ENCODE measurements at places on chromosomes 12 and 14.

DNA sequence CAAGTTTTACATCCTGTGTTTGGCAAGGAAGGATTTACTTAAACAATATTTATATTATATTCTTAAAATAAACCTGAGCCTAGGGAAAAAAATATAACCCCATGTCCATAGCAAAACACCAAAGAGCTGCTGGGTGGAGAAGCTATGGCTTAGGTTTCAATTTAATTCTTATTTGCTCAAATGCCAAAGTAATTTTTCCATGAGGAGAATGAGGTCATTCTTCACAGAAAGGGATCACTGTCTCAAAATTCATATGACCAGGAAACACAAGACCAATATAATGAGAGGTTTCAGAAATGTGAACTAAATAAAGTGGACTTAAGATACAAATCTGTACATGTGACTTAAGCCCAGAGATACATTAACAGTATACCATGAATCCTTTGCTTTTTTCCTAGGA, 195.0 kb downstream of the PHLDA1 start:
- DNase-seq: no peak

DNA sequence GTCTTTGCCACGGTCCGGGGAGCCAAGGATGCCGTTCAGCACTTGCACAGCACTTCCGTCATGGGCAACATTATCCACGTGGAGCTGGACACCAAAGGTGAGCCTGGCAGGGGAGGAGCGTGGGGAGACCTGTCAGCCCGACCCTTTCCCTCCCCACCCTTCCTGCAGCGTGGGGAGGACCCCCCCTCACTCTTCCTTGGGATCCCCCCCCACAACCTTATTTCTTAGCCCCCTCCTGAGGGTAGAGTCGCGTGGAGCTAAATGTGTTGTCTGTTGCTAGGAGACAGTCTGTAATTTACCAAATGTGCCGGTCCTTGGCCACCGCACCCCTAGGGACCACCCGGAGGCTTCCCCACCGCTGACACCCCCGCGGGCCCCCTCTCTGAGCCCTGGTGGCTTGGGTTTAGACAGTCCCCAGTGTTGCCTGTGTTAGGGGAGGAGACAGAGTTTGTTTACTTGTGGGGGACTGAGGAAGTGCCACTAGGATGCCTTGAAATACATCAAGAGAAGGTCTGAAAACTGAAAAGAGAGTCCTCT, 2.3 kb downstream of the SETD1B start:
- no peak for DNase-seq

- no peak for DNase-seq
Measured at GRCh38 chr12:50099302-50100008, 4.4 kb upstream of the GPD1 start.

DNA sequence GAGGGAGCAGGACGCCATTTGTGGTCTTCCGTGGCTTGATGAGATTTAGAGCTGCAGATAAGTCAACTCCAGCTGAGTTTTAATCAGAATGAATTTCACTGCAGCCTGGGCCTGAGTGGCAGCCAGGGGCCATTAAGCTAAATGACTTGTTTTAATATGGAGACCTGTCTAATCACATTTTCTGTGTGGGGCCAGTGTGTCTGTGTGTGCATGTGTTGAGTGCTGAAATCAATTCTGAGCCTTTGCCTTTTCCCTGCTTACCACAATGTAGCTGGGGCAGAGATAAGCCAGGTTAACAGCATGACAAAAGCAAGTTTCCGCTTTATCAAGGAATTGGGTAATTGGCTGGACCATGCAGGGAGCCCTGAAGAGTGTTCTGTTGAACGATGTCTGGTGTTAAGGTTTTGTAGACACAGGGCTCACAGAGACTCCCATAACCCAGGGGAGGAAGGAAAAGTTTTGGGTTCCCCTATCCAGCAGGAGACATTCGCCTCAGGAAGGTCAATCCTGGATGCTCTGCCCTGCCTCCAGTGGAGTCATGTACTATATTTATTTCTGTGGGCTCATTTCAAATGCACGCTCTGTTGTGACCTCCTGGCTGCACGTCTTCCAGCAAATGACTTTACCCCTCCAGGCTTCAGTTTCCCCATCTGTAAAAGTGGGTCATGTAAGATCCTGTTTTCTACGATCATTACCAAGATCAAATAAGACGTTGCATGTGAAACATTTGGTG, 24.2 kb downstream of the RPH3A start:
- no peak for DNase-seq

GRCh38 chr12:72368298-72368697, 96.1 kb downstream of the TRHDE start:
- DNase-seq: no peak

DNA sequence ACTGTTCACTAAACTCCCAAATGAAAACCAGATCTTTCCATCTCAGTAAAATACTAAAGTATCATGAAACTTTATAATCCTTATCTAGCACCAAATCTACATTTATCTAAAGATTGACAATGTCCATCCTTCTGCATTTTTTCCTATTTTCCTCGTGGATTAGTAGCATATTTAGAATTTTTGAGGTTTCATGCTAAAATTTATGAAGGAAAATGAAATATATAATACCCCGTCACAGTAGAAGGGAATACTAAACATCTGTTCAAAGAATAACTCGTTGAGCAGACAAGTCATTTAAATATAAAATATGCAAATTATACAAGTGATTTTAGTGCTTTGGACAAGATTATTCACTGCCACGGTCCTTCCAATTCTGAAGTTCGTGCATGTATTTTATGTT, 122.7 kb upstream of the SLCO1C1 start:
- DNase-seq: no peak

GRCh38 chr12:3207858-3208257, 130.7 kb downstream of the TSPAN9 start:
- DNase-seq: no peak

GRCh38 chr12:104670439-104671408, 214.0 kb downstream of the CHST11 start:
- no peak for DNase-seq

GRCh38 chr12:89111964-89112363, 240.3 kb downstream of the DUSP6 start:
- DNase-seq: no peak

Measured in pancreas (tissue), 10 donors.